Hematopoietic multipotent progenitor cell (in vitro differentiated cells): ENCODE measurements at places on chromosomes 6 and 20. TPM values are rescaled to one million over a fixed set of nuclear protein-coding genes. Genes with fewer than 3 reads are reported as not detected.

Gene SPATS1
- total RNA-seq: not detected

Gene TPMT
- total RNA-seq: 4.6 TPM

Gene PGBD1
- 4.6 TPM for total RNA-seq

Gene LY6G6D
- total RNA-seq: 1.6 TPM

Gene DNAH8
- not detected for total RNA-seq

Gene ZNF322
- 4.8 TPM for total RNA-seq

Gene CYP24A1
- 0.27 TPM for total RNA-seq

Gene CAGE1
- 1.1 TPM for total RNA-seq

Gene HEY2
- not detected for total RNA-seq

Gene ULBP1
- under 0.01 TPM for total RNA-seq

Gene RCAN2
- under 0.01 TPM for total RNA-seq

Gene STX11
- 32.3 TPM for total RNA-seq

Gene TBX18
- under 0.01 TPM for total RNA-seq

Gene MUC22
- not detected for total RNA-seq

Gene TRMT11
- total RNA-seq: 12.1 TPM

Gene TUBB2A
- 8.3 TPM for total RNA-seq

Gene KCNQ5
- 6.7 TPM for total RNA-seq

Gene MLN
- not detected for total RNA-seq

Gene ENPP5
- 1.9 TPM for total RNA-seq

Gene IRF4
- 0.81 TPM for total RNA-seq

Gene HTR1B
- total RNA-seq: 2.2 TPM

Gene DEFB124
- total RNA-seq: not detected

Gene NOX3
- not detected for total RNA-seq

Gene CCN5
- under 0.01 TPM for total RNA-seq

Gene SLC24A3
- total RNA-seq: 1.9 TPM

Gene LHFPL5
- not detected for total RNA-seq

Gene BPHL
- total RNA-seq: 10.5 TPM

Gene LAMA4
- 0.54 TPM for total RNA-seq
